ENCODE measurements at places on chromosomes 2 and 18. TPM values are rescaled to one million over a fixed set of nuclear protein-coding genes. Genes with fewer than 3 reads are reported as not detected.

- peaks cover 11% of the 10 kb centered on the region for H3K4me1 ChIP-seq
- no peak overlapping the region for H3K4me3 ChIP-seq
- H3K27me3 ChIP-seq: no peaks in the 10 kb centered on the region
- no peak overlapping the region for H3K27ac ChIP-seq
- no peak for DNase-seq
These were observed 88.0 kb downstream of the LDLRAD4 start for GRCh38 chr18:13306583-13306982.

DNA sequence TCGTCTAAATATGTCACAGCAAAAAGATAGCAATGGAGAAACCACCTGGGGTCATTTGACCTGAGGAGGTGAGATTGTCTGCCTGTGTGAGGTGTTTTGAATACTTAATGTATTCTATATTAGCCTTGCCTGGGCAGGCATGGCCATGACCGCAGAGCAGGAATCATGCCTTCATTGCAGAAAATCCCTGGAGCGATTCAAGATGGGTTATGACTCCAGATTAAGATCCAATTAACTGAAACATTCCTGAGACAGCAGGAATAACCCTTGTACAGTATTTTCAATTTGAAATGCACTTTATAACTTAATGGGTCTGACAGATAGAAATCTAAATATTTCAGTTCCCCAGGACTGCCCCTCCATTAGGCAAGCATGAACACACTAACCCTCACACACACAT, 227.3 kb upstream of the RAB6C start:
- H3K27me3 ChIP-seq: no peaks in the 10 kb centered on the region
- no peak overlapping the region for H3K4me3 ChIP-seq
- DNase-seq: no peak

DNA sequence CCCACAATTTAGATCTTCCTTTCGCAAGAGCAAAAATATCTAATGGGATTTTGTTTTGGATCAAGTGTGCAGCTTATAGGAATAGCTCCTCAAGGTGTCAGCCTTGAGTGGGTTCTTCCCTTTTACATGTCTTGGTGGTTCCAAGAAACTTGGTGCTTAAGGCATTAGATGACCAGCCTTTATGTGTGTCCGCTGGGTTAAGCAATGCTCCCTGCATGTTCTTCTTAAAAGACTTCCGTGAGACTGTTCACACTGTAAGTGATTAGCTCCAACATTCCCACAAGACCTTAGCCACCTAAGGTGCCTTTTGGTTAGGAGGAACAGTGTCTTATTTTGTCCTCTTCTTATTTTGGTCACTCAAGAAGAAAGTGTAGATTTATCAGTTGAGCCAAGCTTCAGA, 44.3 kb upstream of the GPR39 start:
- H3K36me3 ChIP-seq: no peaks in the 10 kb centered on the region
- H3K4me1 ChIP-seq: no peaks in the 10 kb centered on the region
- no peak overlapping the region for H3K4me3 ChIP-seq
- H3K27ac ChIP-seq: no peak overlapping the region

DNA sequence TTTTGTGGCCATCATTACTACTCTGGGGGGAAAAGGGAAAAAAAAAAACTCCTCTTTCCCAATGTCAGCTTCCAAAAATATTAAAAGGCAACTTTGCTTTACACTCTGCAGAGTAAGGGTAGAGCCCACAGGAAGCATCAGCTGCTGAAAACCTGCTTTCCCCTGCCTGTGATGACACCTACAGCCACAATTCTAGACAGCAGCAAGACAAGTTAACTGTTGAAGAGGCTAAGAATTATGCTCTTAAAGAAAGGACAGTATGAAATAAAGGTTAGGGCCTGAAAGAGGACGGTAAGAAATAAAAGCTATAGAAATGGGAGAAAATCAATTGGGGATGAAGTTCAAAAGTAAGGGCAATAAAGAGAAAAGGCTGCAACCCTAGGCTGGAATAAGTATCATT, 3.0 kb downstream of the PDE11A start:
- H3K27ac ChIP-seq: no peak overlapping the region
- peaks cover 46% of the 10 kb centered on the region for H3K27me3 ChIP-seq
- no peaks in the 10 kb centered on the region for H3K36me3 ChIP-seq
- peaks cover 6% of the 10 kb centered on the region for H3K4me1 ChIP-seq
- H3K4me3 ChIP-seq: no peak overlapping the region

- peaks cover 14% of the 10 kb centered on the region for H3K27me3 ChIP-seq
- no peak overlapping the region for H3K27ac ChIP-seq
- DNase-seq: no peak
- H3K4me3 ChIP-seq: no peak overlapping the region
- no peaks in the 10 kb centered on the region for H3K36me3 ChIP-seq
These were observed 103.0 kb downstream of the KYNU start for GRCh38 chr2:142980246-142981068.

DNA sequence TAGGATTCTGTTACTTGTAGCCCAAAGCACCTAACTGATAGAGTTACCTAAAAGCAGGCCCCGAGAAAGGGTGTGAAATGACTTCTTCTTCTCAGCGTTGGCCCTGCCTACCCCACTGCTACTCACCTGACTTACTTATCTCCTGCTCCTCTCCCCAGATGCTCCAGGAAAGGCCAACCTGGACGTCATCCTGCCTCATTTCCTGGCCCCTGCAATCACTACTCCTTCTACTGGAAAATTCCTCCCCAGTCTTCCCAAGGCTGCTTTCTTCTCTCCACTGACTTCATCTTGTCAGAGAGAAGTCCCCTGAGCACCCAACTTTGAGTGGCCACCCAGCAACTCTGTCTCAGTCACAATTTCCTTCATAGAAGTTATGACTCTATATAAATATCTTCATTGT, 63.4 kb upstream of the KLF7 start:
- no peak overlapping the region for H3K27ac ChIP-seq
- H3K36me3 ChIP-seq: no peaks in the 10 kb centered on the region
- H3K4me1 ChIP-seq: peaks cover 40% of the 10 kb centered on the region
- H3K4me3 ChIP-seq: no peak overlapping the region
- DNase-seq: no peak
- peaks cover 2% of the 10 kb centered on the region for H3K27me3 ChIP-seq

- no peak overlapping the region for H3K4me3 ChIP-seq
- H3K4me1 ChIP-seq: peaks cover 5% of the 10 kb centered on the region
- H3K27me3 ChIP-seq: no peaks in the 10 kb centered on the region
- no peak for DNase-seq
- peaks cover 1% of the 10 kb centered on the region for H3K36me3 ChIP-seq
- H3K27ac ChIP-seq: no peak overlapping the region
These were observed 19.9 kb downstream of the HS1BP3 start for GRCh38 chr2:20630967-20631366.

DNA sequence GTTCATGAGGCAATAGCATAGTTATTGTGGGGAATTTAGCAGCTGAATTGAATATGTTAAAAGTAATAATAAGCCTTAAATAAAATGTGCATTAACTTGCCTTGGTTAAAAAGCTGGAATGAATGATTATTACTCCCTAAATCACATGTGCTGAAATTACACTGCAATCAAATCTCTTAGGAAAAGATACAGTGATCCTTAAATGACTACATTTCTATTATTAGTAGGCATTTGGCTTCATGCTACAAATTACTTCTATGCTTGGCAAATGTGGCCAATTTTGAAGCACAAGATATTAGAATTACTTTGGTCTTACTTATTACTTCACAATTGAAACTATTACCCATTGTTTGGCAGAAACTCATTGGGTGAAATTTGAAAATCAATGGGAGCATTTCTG, 5.4 kb downstream of the RND3 start:
- peaks cover 6% of the 10 kb centered on the region for H3K4me1 ChIP-seq
- no peak overlapping the region for H3K27ac ChIP-seq
- no peak overlapping the region for H3K4me3 ChIP-seq
- H3K27me3 ChIP-seq: peaks cover 33% of the 10 kb centered on the region

DNA sequence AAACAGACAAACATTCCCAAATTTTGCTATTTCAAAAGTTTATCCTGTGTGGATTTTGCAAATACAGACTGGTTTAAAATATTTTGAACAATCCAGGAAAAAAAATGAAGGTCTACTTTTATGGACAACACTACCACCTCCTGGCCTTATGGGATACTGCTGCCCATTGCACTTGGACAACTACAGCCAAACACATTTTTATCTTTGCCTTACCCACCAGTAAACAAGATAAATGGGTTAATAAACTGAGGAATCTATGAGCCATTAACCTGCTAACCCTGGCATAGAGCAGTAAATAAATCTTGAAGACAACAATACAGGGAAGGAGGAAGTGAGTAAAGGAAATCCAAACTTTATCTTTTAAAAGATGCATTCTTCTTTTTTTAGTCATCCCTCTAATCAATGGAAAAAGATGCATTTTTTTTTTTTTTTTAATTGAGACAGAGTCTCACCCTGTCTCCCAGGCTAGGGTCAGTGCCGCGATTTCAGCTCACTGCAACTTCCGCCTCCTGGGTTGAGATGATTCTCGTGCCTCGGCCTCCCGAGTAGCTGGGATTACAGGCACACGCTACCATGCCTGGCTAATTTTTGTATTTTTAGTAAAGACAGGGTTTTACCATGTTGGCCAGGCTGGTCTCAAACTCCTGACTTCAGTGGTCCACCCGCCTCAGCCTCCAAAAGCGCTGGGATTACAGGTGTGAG, 2.1 kb upstream of the SPIRE1 start:
- peaks cover 2% of the 10 kb centered on the region for H3K36me3 ChIP-seq

DNA sequence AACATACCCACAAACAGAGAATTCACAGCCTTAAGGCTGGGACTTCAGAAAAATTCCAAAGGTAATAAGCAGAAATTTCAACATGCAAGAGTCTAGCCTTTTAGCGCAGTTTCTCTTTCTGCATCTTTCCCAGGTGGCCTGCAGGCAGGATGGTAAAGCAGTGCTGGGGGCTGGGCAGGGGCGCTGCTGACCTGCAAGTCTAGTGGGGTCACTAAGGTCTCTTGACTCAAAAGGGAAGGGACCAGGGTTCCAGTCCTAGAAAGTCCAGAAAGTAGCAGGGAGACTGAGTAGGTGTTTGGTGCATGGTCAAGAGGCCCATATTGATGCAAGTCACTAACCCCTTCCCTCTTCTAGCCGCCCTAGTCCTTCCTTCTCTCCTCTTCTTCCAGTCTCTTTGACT, 169.2 kb downstream of the TGIF1 start:
- H3K4me1 ChIP-seq: peaks cover 15% of the 10 kb centered on the region
- H3K27me3 ChIP-seq: no peaks in the 10 kb centered on the region
- no peaks in the 10 kb centered on the region for H3K36me3 ChIP-seq
- DNase-seq: no peak
- H3K4me3 ChIP-seq: no peak overlapping the region
- no peak overlapping the region for H3K27ac ChIP-seq

- peaks cover 8% of the 10 kb centered on the region for H3K27me3 ChIP-seq
- H3K36me3 ChIP-seq: no peaks in the 10 kb centered on the region
- no peak overlapping the region for H3K27ac ChIP-seq
- H3K4me1 ChIP-seq: peaks cover 21% of the 10 kb centered on the region
These were observed 40.2 kb downstream of the EPAS1 start for GRCh38 chr2:46337208-46337994.

DNA sequence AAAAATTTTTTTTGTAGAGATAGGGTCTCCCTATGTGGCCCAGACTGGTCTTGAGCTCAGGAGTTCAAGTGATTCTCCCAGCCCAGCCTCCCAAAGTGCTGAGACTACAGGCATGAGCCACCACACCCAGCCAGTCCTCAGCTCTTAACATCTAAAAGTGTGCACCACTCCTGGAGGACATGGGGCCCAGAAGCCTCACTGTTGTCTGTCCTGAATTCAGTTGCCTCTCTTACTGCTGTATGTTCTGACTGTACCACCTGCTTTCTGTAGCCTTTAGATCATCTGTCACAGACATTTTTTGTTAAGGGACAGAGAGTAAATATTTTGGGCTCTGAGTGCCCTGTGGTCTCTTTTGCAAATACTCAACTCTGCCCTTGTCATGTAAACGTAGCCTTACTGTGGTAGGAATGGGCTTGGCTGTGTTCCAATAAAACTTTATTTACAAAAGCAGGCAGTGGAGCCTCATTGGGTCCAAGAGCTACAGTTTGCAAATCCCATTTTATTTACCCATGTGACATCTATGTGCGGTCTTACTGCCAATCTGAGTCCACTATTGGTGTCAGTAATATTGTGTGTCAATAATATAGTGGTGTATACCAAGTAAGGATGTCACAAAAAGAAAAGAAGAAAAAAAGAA, 38.1 kb downstream of the TMEM37 start:
- no peak overlapping the region for H3K27ac ChIP-seq
- H3K4me3 ChIP-seq: no peak overlapping the region
- H3K36me3 ChIP-seq: no peaks in the 10 kb centered on the region
- peaks cover 13% of the 10 kb centered on the region for H3K27me3 ChIP-seq

GRCh38 chr2:173496746-173497145, 142.1 kb downstream of the CDCA7 start:
- no peak overlapping the region for H3K27ac ChIP-seq
- H3K4me1 ChIP-seq: no peaks in the 10 kb centered on the region
- H3K27me3 ChIP-seq: peaks cover 3% of the 10 kb centered on the region
- H3K36me3 ChIP-seq: no peaks in the 10 kb centered on the region
- H3K4me3 ChIP-seq: no peak overlapping the region

GRCh38 chr2:64203858-64204632, 59.8 kb upstream of the PELI1 start:
- peaks cover 8% of the 10 kb centered on the region for H3K36me3 ChIP-seq
- no peaks in the 10 kb centered on the region for H3K27me3 ChIP-seq
- DNase-seq: peak; percentile 34
- peak overlapping the region; percentile 54 for H3K4me3 ChIP-seq

- DNase-seq: no peak
- H3K36me3 ChIP-seq: peaks cover 31% of the 10 kb centered on the region
- no peaks in the 10 kb centered on the region for H3K4me1 ChIP-seq
- no peak overlapping the region for H3K4me3 ChIP-seq
These were observed 9.8 kb downstream of the MCEE start for GRCh38 chr2:71120195-71120594.

- no peak overlapping the region for H3K27ac ChIP-seq
- no peaks in the 10 kb centered on the region for H3K36me3 ChIP-seq
- no peak overlapping the region for H3K4me3 ChIP-seq
- H3K4me1 ChIP-seq: no peaks in the 10 kb centered on the region
- no peaks in the 10 kb centered on the region for H3K27me3 ChIP-seq
- DNase-seq: no peak
These were observed 41.7 kb downstream of the ZDBF2 start for GRCh38 chr2:206316141-206316540.

GRCh38 chr2:206802654-206803514, 37.5 kb downstream of the FASTKD2 start:
- peaks cover 18% of the 10 kb centered on the region for H3K4me1 ChIP-seq
- H3K36me3 ChIP-seq: no peaks in the 10 kb centered on the region
- no peak for DNase-seq
- H3K4me3 ChIP-seq: no peak overlapping the region

The PSMA8 gene
- 0.60 TPM for total RNA-seq

The RBM43 gene
- total RNA-seq: 8.9 TPM

The ABCB11 gene
- not detected for total RNA-seq

The EPG5 gene
- 29.0 TPM for total RNA-seq

The ADD2 gene
- 1.3 TPM for total RNA-seq

The CXCR1 gene
- total RNA-seq: 3.0 TPM
